DMS53 (cell line): ENCODE measurements at places on chromosomes 6 and 20.

- DNase-seq, result no peak
Observed at GRCh38 chr6:34341481-34341971, 50.9 kb downstream of the NUDT3 start.

DNA sequence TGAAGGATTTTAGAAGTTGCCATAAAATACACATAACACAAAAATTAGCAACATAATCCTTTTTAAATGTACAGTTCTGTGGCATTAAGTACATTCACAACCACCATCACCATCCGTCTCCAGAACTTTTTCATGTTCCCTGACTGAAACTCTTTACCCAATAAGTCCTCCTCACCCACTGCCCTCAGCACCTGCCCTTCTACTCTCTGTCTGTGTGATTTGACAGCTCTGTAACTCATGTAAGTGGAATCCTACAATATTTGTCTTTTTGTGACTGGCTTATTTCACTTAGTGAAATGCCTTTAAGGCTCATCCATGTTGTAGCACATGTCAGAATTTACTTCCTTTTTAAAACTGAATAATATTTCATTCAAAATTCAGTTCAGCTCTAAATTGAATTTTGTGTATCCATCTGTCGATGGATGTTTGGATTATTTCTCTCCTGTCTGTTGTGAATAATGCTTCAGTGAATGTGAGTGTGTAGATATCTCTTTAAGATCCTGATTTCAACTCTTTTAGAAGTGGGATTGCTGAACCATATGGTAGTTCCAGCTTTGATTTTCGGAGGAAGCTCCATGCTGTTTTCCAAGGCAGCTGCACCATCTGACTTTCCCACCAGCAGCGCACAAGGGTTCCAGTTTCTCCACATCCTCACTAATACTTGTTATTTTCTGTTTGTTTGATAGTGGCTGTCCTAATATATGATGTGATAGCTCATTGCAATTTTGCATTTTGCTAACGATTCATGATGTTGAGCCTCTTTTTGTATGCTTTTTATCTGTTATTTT is 4.2 kb downstream of the ENTPD6 start:
- no peak for DNase-seq

DNA sequence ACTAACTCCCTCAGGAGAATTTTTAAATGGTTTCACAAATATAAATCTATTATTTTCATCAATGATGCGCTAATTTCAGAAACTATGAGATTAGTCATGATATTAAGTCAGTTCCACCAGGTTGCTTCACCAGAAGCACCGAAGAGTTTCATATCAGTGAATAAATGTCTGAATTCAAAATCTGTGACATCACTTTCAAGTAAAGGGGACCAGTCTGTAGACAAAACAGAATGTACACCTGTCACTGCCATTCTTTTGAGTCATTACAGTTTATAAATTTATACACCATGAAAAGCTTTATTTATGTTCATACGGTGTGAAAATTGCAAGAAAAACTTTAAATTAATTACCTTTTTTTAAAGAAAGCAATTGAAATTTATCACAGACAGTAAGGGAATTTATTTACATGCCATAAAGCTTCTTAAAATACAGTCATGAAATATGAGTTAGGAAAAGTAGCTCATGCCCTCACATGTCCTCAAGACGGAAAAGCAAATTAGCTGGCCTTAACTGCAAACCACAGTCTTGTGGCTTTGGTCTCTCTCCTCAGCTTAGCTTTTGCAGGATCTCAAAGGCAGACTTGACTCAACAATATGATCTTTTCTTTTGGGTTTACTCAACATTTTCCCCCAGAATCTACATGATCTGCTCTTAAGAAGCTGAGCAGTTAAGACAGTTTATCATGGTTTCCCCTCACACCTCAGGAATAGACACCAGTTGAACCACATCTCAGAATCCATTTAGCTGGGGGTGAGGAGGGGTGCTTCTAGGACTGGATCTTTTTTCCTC is 177.7 kb upstream of the MCHR2 start:
- no peak for DNase-seq

DNA sequence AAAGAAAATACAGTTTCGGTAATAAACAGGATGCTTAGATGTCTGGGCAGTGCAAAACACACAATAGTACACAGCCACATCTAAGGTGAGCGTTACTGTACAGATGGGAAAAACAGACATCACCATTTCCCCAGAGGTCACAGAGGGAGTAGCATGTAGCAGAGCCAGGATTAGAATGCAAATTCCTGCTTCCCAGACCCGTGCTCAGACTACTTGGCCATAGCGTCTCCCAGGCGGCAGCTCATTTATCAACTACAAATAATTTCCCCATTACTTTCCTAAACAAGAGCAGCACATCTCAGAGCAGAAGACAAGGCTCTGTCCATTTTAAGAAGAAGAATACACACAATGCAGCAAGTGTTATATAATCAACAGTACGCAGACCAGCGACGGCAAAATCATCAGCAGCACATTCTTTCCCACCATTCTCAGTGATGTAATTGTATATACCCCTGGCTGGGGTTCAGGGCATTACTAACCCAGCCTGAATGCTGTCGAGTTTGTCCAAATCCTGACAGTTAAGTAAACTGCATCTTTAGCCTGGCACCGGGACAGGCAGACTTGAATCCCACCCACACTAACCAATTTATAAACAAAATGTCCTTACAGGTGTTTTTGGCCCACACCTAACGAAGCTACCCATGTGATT is 61.9 kb downstream of the CNKSR3 start:
- peak; percentile 34 for DNase-seq

DNA sequence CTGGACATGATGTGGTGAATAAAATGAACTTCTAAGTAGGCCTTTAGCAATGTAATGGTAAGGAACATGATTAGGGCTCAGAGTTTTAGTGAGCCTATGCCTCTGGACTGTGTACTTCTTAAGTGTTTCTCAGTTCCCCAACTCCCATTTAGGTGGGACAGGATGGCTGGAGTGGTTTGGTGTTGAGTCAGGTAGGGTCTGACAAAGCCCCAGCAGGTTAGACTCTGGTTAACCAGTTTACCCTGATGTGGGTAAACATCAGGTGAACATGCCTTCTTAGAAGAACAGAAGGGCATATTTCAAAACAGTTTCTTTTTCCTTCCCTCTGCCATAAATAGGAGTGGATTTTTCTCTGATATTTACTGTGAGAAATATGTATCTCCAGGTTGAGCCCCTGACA is 1548.7 kb downstream of the GRIK2 start:
- no peak for DNase-seq

DNA sequence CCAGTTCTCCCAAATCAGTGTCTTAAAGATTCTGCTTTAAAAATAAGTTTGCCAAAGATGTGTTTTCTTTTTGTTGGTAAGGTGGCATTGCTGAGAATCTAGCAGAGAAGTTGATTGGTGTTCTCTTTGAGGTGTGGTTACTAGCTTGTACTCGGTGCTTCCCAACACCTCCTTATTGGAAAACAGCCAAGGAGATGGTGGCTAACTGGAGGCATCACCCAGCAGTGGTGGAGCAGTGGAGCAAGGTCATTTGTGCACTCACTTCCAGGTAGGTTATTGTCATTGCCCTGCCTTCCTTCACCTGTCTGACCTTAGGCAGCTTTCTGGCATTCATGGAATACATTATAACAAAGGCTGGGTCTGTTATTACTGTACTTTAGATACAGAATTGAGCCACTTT is 26.7 kb downstream of the RALGAPB start:
- DNase-seq, result no peak

GRCh38 chr6:22036275-22036674 is 260.6 kb downstream of the PRL start:
- DNase-seq, result peak; percentile 98

GRCh38 chr6:75926293-75927168 is 145.9 kb downstream of the IMPG1 start:
- DNase-seq, result no peak

DNA sequence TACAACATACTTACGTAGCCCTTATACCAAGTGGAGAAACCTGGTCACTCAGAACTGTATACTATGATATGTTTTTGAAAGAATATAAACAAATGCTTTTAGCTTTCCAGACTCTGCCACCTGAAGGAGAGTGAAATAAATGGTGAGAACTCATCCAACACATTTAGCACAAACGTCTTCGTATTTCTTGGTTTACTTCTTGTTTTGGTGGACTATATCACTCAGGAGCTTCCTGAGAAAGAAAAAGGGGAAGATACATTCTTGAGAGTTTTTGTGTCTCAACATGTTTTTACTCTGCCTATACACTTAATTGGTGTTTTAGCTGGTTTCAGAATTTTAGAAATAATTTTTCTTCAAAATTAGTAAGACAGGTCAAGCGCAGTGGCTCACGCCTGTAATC is 19.4 kb upstream of the CTAGE9 start:
- no peak for DNase-seq

DNA sequence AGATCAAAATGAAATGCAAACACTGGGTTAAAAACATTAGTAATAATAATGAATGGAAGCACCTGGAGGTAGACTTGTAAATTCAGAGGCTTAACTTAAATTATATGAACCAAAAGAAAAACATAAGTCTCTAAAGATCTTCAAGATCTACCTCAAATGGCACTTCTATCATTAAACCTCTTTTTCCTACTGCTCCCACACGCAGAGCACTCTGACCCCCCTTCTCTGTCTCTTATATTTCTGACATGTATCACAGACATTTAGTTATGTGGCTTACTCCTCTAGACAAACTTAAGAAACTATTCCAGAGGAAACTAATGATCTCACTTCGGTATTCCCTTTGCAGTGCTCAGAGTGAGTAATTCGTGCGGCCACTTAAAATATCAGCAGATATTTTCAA is 1.1 kb downstream of the TBC1D32 start:
- DNase-seq, result peak; percentile 23

DNA sequence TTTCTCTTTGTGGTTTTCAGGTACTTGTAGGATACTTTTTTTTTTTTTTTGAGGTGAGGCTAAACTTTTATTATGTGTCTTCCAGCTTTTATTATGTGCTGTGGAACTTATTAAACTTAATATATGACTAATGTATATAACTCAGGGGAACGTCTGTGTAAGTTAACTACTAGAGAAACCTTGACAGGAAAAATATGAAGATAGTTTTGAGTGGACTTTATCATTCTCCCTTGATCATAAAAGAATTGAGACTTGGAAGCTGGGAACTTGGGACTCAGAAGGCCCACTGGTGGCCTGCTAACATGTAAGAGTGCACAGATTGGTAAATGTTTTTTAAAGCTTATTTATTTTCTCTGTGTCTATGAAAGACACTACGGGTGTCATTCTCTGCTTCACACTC is 73.1 kb downstream of the CARMIL1 start:
- DNase-seq, result no peak

- DNase-seq, result no peak
Observed at GRCh38 chr20:56588996-56589395, 40.1 kb upstream of the TFAP2C start.

- no peak for DNase-seq
Observed at GRCh38 chr6:87628881-87629280, 38.9 kb downstream of the ORC3 start.

- DNase-seq, result no peak
Observed at GRCh38 chr6:64890609-64891008, 816.4 kb downstream of the EYS start.

- DNase-seq, result peak; percentile 75
Observed at GRCh38 chr6:136607204-136607931, 57.1 kb upstream of the MAP7 start.

- no peak for DNase-seq
Observed at GRCh38 chr20:31472395-31473330, 2.3 kb downstream of the DEFB124 start.

- DNase-seq, result no peak
Observed at GRCh38 chr20:25672659-25673235, 23.9 kb downstream of the ZNF337 start.

GRCh38 chr6:56002336-56002735 is 126.9 kb upstream of the BMP5 start:
- no peak for DNase-seq

- no peak for DNase-seq
Observed at GRCh38 chr20:4898282-4899244, 102.7 kb downstream of the SLC23A2 start.

DNA sequence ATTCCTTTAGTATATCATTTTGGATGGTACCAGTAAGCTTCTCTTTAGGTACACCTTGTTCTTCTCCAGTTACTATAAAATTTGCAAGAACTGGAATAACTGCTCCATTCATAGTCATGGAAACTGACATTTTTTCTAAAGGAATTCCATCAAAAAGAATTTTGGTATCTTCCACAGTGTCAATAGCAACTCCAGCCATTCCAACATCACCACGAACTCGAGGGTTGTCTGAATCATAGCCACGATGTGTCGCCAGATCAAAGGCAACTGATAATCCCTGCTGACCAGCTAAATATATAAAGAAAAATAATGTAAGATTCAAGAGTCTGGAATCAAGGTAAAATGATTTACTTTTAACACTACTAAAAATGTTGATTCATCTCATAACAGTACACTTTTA is 5.3 kb downstream of the MMUT start:
- DNase-seq, result no peak

- peak; percentile 56 for DNase-seq
Observed at GRCh38 chr6:141540207-141540606, 592.5 kb upstream of the GJE1 start.
